Activated T-cell treated with anti-CD3 and anti-CD28 coated beads for 1 hour (primary cell): ENCODE measurements at places on chromosomes 6 and 20.

GRCh38 chr6:88142297-88142668 is 23.9 kb downstream of the CNR1 start:
- no peak for DNase-seq

DNA sequence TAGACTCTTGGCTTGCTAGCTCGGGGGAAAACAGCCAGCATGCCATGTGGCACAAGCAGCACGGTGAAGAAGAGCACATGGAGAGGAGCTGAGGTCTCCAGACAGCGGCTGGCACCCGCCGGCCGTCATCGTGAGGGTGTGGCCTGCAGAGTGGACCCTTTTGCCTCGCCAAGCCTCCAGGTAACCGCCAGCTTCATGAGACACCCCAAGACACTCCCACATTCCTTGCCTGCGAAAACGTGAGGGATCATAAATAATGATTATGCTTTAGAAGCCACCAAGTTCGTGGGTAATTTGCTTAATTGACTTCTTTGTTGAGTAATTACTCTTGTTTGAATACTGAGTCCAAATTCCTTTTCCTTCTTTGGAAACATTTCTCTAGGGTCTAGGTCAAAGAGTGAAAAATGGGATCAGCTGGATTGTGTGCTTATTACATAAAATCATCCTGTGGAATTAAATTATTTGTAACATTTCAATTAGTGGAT is 23.2 kb downstream of the FAM50B start:
- no peak for DNase-seq

- no peak for DNase-seq
Measured at GRCh38 chr6:143405373-143406154, 44.9 kb downstream of the ADAT2 start.

- no peak for DNase-seq
Measured at GRCh38 chr6:150567380-150567779, 32.3 kb upstream of the PLEKHG1 start.

- DNase-seq: no peak
Measured at GRCh38 chr20:58901488-58902402, 49.2 kb downstream of the GNAS start.

DNA sequence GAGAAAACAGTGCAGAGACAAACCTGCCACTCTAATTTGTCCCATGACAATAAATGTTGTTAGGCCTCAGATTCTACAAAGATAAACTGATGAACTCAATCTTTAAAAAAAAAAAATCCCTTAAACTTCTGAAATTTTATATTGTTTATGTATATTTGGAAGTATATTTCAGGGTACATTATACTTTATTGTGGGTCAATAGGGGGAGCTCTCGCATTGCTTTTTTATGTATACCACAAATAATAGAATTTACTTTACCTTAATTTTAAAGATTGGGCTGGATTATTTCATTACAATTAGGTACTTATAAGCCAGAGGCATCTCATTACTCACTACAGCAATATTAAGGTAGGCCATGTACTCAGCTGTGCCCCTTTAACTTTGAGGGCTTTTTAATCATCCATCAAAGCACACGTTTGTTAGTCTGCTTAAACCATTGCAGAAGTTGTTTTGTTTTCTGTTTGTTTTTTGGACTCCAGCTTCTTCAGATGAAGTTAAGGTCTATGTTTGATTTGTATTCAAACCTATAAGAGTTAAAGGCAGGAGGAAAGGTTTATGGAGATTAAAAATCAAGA is 56.3 kb upstream of the EYA4 start:
- no peak for DNase-seq

- no peak for DNase-seq
Measured at GRCh38 chr20:21238818-21239536, 64.2 kb upstream of the XRN2 start.

GRCh38 chr20:59455402-59456341 is 148.7 kb upstream of the PHACTR3 start:
- DNase-seq: no peak

DNA sequence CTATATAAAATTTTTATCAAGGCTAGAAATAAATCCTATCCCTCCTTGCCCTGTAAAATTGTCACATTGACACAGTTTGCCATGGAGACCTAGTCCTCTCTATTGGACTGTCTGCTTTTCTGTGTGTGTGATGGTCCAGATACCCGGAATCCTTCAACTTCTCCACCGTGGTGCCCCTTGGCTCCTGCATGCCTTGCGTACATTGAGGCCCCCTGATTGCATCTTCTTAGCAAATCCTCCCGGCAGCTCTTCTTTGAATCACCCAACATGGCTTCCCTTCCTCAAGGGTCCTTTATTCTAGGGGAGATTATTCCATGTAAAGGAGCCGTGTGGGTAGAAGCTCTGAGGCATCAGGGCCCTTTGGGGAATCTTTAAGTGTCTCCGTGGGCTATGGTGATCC is 219.5 kb downstream of the CDC5L start:
- DNase-seq: no peak

DNA sequence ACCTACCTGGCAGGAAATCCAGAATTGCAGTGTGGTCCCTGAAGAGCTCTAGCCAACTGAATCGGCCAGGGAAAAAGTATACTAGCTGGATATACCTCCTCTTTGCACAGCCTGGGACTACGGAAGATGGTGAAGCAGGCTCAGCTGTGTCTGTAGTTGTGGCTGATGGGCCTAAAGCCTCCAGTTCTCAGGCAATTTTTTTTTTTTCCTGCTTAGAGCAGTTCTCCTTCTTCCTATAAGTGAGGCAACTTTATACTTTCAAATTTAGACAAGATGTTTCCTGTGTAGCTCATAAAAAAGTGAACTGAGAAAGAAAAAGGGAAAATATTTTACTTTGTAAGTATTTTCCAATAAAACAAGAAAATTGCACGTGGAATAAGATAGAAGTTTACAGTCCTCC is 172.9 kb downstream of the CARMIL1 start:
- DNase-seq: no peak

DNA sequence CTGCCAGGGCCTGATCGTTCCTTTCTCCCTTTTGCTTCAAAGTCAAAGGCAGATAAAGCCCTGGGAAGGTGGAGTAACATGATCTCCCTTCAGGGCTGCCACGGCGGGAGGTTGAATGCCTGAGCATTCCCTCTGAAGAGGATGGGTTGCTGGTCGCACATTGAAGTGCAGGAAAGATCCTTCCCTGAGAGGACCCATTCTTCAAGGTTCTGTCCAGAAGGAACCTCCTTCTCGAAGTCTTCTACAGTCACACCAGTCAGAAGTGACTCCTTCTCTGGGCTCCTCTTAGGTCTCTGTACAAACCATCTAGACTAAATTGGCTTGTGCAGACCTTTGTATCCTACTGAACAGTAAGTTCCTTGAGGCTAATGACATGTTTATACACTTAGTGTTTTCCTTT is 192.6 kb upstream of the VGLL2 start:
- no peak for DNase-seq

DNA sequence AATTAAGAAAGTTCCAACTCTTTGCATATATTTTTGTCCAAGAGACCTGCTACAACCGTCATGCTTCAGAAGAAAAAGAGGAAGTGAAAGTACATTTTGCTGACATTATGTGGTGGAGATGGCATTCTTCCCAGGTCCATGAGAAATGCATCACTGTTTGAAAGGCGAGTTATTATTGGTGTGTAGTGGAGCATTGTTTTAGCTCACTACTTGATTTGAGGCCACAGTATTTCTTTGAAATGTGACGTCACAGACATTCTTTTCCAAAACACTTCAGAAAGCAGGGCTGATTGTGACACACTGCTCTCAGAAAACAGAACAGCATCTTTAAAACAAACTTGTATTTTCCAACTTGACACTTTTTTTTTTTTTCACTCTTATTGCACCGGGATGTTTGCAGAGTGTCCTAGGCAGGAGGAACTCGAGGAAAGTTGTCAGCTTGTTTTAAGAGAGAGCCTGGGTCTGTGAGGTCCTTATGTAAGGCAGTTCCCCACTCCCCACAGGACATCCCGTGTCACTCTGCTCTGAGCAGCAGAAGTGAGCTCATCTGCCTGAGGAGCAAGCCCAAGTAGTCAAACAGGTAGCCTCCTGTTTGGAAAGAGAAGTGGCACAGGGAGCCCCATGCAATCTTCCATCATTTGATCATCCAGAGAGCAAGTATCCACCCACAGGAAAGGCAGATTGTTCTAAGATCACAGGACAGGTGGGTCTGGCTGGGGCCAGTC is 1.1 kb downstream of the SPTLC3 start:
- no peak for DNase-seq

DNA sequence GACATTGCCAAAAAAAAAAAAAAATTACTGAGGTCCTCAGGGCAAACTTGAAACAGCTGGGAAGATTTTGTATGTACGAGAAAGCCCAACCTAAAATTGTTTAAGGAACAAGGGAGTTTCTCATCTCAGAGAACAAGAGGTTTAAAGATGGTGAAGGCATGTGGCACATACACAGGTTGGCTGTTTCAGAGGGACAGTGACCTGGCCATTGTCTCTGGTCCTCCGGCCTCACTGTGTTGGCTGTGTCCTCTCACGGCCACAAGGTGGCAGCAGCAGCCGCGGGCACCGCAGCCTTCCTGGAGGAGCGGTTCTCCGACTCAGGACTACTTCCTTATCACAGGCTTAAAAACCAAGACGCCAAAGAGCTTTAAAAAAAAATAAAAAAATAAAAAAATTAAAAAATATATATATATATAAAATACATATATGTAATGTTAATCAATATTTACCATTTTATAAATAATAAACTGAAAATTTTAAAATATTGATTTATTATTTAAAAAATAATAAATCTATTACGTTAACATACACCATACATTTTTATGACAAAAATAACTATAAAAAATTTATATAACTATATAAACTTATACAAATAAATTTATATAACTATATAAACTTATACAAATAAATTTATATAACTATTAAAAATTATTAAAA is 52.8 kb downstream of the GTF2H5 start:
- DNase-seq: peak; percentile 68

GRCh38 chr6:46734867-46735719 is at the start of gene PLA2G7:
Gene PLA2G7, minus strand, starts transcription at chr6:46735375. Its CDS starts 12,484 bp downstream, at chr6:46722891.
- no peak for DNase-seq

GRCh38 chr6:6557504-6557839 is 31.0 kb upstream of the LY86 start:
- no peak for DNase-seq

- DNase-seq: no peak
Measured at GRCh38 chr20:12056839-12057238, 139.1 kb downstream of the BTBD3 start.

DNA sequence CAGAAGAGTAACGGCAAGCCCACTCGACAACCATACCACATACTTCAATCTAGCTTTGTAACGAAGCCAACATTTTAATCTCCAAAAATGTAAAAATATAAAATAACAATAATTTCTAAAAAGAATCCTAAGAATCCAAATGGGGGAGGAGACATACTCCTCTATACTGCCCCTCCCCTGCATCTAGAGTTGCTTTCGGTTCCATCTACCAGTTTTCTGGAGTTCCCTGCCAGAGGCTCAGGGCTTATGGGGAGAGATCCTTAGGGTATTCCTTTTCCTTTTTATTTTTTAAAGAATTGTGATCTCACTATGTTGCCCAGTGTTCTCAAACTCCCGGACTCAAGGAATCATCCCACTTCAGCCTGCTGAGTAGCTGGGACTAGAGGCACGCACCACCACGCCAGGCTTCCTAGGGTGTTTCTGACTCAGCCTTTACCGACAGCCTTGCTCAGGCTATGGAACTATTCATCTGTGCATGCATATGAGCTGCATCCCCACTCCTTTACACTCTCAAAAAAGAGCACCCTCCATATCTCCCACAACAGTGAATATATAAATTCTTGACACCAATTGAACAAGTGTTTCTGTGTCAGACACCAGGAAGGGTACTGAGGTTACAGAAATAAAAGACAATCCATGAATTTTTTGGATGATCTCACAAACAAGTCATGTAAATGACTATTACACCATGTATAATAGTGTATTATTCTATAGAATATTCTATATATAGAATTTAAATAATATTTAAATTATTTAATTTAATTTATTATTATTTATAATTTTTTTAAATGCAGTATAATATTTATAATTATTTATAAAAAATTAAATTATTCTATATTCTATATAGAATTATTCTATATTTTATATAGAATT is 40.7 kb upstream of the UBR2 start:
- no peak for DNase-seq

DNA sequence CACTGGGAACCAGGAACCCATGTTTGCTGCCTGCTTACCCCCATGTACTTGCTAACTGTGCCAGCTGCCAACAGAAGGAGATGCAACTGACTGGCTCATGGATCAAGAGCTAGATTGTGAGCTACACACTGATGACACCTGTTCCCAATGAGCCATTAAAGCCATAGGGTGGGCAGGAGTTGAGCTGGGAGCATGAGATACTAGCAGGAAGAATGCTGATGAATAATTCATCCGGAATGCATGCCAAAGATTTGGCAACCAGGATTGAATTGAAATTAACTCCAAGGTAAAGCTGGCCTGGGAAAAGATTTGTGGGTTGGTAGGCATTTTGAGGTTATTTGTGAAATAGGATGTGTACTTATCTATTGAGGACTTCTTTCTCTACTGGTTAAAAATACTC is 631.1 kb downstream of the KIF16B start:
- no peak for DNase-seq
